ENCODE measurements at places on chromosomes 3 and 15.

DNA sequence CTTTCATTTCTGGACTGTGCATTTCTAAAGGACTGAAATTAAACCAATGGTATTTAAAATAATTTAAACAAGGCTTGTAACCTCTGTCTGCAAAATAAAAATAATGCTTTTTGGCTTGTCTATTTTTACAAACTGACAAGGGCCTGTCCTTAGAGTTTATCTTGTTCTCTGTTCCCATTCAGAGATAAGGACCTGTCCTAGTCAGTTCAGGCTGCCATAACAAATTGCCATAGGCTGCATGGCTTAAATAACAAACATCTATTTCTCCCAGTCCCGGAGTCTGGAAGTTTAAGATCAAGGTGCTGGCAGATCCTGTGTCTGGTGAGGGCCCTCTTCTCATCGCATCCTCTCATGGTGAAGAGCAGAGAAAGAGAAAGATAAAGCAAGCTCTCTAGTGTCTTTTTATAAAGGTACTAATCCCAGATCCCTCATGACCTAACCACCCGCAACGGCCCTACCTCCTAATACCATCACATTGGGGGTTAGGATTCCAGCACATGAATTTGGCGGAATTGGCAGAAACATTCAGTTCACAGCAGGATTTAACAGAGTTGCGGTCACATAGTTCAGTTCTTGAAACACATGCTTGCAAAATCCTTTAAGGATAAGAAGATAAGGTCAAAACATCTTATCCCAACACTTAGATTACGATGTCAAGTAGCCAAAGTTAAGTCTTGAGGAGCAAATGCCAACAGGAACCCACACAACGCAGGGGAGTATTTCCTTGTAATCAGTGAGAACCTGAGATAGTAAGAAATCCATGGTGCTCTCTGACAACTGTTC lies 17.8 kb downstream of the KBTBD8 start:
- DNase-seq: no peak

DNA sequence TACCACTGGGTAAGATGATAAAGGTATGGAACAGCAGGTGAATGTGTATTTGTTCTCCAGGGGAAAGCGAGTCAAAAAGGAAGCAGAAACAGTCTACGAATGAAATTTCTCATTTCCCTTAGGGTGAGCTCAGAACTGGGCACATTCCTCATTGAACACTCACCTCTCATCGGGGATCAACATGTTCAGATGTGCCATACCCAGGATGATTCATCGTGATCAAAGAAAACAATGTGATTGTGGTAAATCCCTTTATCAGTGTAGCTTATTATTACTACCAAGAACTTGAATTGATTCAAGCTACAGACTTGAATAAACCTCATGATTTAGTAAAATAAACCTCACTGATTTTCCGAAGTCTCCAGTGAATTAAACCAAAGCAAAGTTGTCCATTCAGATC lies 72.1 kb downstream of the GJD2 start:
- DNase-seq: no peak

DNA sequence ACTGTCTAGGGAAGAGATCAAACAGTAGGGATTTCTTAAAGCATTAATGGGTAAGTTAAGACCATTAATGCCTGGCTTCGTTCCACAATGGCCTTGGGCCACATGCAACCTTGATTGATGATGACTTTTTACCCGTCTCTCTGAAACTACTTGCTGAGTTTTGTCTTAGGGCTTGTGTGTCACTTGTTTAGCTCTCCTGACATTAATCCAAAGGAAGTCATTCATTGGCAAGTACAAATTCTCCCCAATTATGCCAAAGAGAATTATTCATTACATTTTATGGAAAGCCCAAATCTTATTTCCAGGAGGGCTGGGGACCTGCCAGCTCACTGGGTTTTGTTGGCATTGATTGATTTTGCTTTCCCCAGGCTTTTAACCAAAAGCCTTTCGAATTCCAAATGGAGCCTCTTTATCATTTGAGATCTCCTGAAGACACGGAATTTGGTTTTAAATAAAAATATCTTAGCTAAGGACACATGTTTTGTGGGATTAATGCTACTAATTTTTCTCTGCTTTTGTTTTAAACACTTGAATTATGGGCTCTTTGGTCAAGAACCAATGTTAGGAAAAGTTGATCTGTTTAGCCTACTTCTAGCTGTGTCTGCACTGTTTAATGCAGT lies 40.7 kb downstream of the SERPINI1 start:
- no peak for DNase-seq

DNA sequence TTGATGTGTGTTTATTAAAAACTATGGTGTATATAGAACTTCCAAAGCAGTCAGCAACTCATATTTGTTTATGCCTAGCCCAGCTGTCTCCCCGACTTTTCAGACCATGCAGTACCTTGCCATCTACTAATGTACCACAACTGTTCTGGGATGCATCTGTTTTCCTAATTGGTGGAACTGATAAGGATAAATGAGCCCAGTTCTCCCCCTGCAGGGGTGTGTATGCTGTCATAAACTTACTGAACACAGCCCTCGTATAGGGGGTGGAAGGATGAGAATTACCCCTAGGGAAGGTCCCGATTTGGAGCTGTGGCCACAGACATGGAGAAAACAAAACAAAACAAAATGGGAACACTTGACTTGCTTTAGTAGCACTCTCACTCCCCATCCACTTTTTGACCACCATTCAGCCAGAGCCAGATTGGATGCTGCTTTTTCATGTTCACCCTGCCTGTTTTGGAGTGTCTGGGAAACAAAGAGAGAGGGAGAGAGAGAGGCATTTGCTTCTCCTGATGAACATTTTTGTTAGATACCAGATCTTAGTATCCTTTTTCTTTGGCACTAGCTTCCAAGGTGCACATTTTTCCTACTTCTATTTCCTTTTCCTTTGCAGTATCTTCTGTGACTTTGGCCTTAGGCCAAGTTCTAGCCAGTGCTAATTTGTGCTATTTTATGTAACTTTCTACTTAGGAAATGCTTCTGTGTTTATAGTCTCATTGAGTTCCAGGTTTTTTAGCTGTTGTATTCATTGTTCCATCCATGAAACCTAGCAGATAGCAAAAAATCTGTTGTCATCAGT lies 29.1 kb downstream of the CADM2 start:
- DNase-seq: no peak

- no peak for DNase-seq
Observed at GRCh38 chr3:59273976-59274375, 224.2 kb upstream of the CFAP20DC start.

DNA sequence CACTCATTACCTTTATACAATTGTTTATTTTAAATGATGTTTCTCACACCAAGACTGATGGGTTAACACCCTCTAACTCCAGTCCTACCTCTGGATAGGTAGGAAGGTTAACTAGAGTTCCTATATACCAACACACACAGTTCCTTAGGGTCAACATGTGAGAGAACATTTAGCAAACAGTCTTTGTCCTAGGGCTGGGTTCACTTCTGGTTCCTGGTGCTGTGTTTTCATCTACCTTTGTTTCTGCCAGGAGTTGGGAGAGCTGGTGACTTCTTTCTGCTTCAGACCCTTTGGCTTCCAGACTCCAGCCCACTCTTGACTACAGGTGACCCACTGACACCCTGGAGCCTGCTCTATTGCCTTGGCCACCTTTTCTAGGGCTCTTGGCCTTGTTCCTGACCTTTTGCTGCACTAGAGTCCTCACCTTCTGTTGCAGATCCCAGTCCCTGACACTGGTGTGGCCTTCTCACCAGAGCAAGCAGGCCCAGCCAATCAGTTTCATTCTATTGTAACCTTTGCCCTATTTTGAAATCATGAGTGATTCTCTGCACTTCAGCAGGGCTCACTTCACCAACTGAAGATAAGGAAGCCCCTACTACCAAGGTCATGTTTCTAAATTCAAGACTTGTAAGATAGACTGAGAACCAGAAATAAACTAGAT lies 50.0 kb upstream of the SECISBP2L start:
- DNase-seq: no peak

- no peak for DNase-seq
Observed at GRCh38 chr3:65867463-65868210, 171.1 kb downstream of the MAGI1 start.

- DNase-seq: no peak
Observed at GRCh38 chr15:83065431-83065830, 1.6 kb downstream of the BTBD1 start.

GRCh38 chr15:31039961-31040360 lies 48.5 kb upstream of the MTMR10 start:
- DNase-seq: no peak

- DNase-seq: no peak
Observed at GRCh38 chr3:37626736-37627565, 234.7 kb upstream of the CTDSPL start.

- DNase-seq: no peak
Observed at GRCh38 chr3:105065895-105066839, 300.5 kb upstream of the ALCAM start.

- peak; percentile 33 for DNase-seq
Observed at GRCh38 chr3:27659279-27660021, 62.7 kb downstream of the EOMES start.

DNA sequence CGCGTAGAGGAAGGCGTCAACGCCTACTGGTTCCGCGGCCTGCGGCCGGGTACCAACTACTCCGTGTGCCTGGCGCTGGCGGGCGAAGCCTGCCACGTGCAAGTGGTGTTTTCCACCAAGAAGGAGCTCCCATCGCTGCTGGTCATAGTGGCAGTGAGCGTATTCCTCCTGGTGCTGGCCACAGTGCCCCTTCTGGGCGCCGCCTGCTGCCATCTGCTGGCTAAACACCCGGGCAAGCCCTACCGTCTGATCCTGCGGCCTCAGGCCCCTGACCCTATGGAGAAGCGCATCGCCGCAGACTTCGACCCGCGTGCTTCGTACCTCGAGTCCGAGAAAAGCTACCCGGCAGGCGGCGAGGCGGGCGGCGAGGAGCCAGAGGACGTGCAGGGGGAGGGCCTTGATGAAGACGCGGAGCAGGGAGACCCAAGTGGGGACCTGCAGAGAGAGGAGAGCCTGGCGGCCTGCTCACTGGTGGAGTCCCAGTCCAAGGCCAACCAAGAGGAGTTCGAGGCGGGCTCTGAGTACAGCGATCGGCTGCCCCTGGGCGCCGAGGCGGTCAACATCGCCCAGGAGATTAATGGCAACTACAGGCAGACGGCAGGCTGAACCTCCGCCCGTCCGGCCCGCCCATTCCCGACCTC lies 4.1 kb downstream of the ISLR2 start:
- no peak for DNase-seq

GRCh38 chr3:87248831-87249230 lies 21.7 kb downstream of the CHMP2B start:
- no peak for DNase-seq

- DNase-seq: no peak
Observed at GRCh38 chr15:64739156-64739555, 36.2 kb downstream of the RBPMS2 start.

DNA sequence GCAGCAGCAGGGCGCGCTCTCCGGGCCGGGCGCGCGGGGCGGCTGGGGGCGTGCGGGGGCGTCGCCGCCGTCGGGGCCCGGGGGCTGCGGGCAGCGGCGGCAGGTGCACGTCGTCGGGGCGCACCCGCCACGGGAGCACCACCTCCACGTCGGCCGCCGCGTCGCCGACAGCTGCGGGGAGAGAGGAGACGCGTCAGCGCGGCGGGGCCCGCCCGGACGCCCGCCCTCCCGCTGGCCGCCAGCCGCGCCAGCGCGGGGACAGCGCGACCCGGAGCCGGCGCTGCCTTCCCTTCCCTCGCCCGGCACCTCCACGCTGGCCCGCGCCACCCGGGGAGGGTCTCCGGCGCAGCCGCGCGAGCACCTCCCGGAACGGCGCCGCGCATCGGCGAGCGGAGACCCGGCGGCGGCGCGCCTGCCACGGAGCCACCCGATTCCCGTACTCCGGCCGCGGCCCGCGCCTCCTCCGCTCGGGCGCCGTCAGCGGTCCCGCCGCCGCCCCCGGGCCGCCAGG lies 481 bp downstream of the ADAMTS17 start:
- no peak for DNase-seq

- DNase-seq: no peak
Observed at GRCh38 chr15:26231096-26231495, 368.0 kb upstream of the ATP10A start.

- no peak for DNase-seq
Observed at GRCh38 chr15:99197856-99198255, 51.5 kb downstream of the TTC23 start.

GRCh38 chr3:49785565-49786356 lies 581 bp downstream of the IP6K1 start:
- DNase-seq: no peak

DNA sequence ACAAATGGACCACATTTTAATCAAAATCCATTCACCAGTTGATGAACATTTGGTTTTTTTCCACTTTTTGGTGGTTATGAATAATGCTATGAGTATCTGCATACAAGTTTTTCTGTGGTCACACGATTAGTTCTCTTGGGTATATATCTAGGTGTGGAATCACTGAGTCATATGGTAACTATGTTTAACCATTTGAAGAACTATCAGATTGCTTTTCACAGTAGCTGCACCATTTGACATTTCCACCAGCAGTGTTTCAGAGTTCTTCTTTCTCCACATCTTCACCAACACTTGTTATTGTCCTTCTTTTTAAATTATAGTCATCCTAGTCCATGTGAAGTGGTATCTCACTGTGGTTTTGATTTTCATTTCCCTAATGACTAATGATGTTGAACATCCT lies 33.3 kb upstream of the ATG7 start:
- DNase-seq: no peak

GRCh38 chr15:33131552-33132232 lies 62.8 kb downstream of the FMN1 start:
- peak; percentile 18 for DNase-seq

- DNase-seq: no peak
Observed at GRCh38 chr3:120114376-120114775, 20.1 kb upstream of the GSK3B start.

DNA sequence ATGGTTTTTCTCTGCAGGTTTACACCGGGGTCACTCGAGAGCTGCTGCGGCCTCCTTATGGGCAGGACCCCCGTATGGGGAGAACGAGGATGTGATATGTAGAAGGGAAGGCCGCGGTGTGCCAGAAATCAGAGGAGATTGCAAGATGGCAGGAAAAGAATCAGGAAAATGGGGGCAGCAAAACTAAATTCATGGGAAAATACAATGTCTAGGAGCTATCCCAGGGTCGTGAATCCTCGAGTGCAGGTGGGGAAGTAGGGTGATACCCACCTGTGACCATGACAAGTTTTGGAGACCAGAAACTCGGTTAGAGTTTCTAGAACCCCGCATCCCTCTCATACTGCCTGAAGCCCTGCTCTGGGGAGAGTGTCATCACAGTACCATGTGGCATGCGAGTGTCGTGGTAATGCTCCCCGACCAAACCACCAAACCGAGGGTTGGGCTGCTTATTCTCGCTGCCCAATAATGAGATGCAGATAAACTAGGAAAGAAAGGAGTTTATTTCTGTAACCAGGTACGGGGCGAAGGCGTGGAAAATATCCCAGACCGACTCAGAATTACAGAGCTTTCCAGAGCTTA lies 781 bp downstream of the TRNT1 start:
- no peak for DNase-seq

- no peak for DNase-seq
Observed at GRCh38 chr3:178170698-178171535, 365.3 kb upstream of the KCNMB2 start.
